ENCODE measurements at places on chromosomes 12 and 14.
A peak's percentile ranks its signal among the peaks of the same experiment; 100 is the strongest.

DNA sequence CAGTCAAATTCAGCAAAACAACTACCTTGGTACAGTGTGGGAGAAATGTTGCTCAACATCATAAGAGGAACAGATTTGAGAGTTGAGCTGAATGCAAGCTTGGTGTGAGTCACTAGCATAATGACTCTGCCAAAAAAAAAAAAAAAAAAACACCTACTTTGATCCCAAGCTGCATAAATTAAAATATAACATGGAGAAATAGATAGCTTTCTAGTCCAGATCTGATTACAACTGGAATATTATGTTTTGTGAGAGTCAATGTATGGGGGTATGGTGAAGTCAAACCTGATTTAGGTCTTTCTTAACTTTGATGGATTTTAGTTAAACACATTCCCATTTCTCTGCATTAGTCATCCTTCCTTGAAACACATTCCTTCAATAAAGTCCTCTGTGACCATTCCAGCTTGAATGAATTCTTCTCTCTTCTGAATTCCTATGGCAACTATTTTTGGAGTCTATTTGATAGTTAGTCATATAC lies 188.1 kb downstream of the SLC5A8 start:
- peak; percentile 73 for DNase-seq

DNA sequence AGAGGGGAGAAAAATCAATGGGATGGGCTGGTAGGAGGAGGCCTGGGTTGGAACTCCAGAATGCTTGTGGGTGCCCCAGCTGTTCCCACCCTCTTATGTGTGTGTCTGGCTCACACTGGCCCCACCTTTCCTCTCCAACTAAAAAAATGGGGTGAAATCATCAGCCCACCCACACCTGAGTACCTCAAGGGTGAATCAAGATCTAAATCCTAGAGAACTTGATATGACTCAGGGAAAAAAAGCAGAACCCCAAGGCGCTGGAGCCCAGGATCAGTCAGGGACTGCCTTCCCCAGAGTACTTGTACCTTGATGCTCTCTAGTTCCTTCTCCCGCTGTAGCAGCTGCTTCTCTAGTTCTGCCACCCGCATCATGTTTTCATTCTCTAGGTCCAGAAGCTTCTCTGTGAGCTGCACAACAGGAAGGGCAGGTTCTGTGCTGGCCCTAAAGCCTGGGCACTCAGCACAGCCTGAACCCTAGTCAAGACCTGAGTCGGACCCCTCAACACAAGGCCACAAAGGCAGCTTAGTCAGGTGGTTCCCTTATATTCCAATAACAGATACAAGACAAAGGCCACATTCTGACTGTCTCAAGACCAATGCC lies 29.7 kb downstream of the PRPF40B start:
- DNase-seq = no peak

- no peak for DNase-seq
Measured at GRCh38 chr12:29544428-29545101, 47.1 kb upstream of the OVCH1 start.

GRCh38 chr12:19434538-19434937 lies 4.8 kb upstream of the AEBP2 start:
- DNase-seq = no peak

GRCh38 chr12:54280468-54281260 lies at the start of gene HNRNPA1:
HNRNPA1 (plus strand) TSS chr12:54280726; CDS start chr12:54280808, 82 bp downstream.
- peak; percentile 100 for DNase-seq

DNA sequence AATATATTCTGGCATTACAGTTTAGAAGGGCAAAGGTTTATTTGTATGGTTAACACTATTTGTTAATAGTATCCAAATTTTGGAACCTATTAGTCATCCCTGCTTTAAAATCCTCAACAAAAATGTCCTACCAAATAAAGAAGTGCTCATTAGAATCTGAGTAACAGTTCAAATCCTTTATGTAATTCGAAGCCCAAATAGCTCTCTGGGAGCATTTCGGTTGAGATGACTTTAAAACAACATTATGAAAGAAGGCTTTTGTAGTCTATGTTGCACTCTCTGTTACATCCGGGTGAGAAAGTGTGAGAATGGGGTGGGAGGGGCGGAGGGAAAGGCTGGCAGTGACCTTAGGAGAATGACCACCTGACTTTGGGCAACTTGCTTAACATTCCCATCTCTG lies 59.7 kb downstream of the SLC38A1 start:
- DNase-seq = no peak
